NCI-H69 (cell line): ENCODE measurements at places on chromosomes 3 and 15.

DNA sequence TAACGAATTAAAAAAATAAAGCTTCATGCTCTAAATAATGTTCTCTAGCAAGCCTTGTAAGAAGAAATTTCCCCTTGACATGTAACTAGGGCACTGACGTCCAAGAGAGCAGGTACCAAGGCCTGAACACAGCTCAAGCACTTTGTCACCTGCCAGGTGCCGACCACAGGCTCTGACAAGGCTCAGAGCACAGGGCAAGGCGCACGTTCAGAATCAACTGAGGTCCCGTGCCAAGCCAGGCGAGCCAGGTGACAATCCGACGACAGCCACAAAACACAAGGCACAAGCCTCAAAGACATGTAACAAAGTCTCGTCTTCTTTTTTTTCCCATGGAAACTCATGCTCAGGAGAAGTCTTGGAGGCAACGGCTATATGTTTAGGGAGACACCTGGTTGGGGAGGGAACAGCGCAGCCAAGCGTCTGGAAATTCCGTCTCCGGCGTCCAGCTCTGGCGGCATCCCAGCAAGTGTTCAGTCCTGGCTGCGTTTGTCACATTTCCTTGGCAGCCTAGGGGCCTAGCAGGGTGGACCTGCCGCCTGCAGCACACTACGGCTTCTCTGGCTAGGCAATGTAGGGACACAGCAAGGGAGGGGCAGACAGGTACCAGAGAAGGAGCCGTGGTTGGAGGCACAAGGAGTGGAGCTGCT, 76.7 kb downstream of the ADAMTS17 start:
- DNase-seq = no peak

GRCh38 chr3:138227650-138228049, 40.5 kb downstream of the ARMC8 start:
- DNase-seq = no peak

DNA sequence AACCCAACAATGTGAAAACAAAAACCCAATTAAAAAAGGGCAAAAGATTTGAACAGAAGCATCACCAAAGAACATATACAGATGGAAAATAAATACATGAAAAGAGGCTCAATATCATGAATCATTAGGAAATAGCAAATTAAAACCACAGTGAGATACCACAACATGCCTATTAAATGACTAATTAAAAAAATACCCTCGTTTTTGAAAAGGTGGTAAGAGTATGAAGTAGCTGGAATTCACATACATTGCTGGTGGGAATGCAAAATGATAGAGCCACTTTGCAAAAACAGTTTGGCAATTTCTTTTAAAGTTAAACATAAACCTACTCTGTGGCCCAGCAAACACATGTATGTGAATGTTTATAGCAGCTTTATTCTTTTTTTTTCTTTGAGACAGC, 75.8 kb downstream of the B3GNT5 start:
- DNase-seq = no peak

DNA sequence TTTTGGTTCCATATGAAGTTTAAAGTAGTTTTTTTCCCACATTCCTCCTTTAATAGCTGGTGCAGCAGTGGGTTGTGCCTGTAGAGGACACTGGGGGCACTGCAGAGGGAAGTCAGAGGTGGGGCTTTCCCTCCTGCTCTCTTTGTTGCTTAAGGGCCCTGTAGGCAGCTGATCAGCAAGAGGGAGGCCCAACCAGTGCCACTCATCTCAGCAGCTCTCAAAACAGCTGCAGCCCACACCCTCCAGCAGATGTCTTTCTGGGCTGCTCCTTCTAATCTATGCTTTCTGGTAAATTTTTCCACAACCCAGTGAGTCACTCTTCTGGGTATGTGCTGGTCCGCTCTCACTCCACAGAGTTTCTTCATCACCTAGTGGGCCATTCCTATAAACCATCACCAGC, 263.8 kb downstream of the FEZF2 start:
- DNase-seq = no peak

DNA sequence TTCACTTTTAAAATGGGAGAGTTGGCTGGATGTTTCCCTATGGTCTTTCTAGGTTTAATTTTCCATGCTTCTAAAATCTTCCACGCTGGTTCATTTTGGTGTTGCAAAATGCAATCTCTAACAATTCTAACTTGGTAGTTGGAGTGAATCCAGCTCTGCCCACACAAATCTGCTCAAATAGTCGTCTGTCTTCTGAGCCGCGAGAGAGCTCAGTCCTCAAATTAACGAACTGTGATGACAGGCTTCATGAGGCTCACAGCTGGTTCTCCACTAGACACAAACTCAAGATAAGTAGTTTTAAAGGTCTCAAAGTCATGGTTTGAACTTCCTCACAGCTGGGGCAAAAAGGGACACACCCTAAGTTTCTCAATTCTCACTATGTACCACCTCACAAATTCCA, 178.6 kb upstream of the LYSMD4 start:
- DNase-seq = no peak

GRCh38 chr3:186621894-186622650, 9.2 kb downstream of the AHSG start:
- DNase-seq = no peak

- no peak for DNase-seq
Measured at GRCh38 chr15:59605994-59606393, 5.6 kb upstream of the GCNT3 start.

DNA sequence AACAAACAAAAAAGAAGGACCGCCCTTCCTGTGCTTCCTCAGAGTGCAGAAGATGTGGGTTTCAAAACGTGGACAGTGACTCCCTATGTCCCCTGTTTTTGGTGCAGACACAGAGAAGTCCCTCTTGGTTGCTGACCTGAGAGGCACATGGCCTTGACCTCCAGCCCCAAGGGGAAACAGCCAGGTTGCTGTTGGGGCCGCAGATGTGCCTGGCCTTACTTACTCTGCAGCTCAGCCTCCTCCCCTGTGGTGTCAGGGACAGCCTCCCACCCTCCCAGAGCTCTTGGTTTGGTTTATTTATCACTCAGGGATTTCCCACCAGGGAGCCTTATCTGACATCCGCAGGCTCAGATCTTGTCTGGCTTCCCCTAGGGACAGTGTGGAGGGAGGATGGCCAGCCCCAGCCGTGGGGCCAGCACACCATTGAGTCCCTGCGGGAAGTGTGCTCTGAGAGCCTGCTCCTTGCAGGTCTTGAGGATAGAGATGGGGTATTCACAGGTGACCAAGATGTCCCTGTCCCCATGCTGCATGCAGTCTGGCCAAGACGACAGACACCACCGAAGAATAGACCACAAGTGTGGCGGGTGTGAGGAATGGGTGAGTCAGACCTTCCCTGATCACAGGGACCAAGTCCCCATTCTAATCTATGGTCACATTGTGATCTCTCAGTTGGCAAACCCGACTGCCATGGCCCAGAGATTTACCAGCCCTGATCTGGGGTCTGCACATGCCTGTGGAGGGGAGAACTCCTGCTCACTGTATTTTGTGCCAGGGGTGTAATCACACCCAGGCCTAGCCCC, 134.3 kb upstream of the ABHD17C start:
- DNase-seq = no peak

GRCh38 chr3:18724456-18724855, 299.3 kb upstream of the SATB1 start:
- no peak for DNase-seq

- peak; percentile 48 for DNase-seq
Measured at GRCh38 chr3:159637883-159638542, 350.6 kb upstream of the IL12A start.

DNA sequence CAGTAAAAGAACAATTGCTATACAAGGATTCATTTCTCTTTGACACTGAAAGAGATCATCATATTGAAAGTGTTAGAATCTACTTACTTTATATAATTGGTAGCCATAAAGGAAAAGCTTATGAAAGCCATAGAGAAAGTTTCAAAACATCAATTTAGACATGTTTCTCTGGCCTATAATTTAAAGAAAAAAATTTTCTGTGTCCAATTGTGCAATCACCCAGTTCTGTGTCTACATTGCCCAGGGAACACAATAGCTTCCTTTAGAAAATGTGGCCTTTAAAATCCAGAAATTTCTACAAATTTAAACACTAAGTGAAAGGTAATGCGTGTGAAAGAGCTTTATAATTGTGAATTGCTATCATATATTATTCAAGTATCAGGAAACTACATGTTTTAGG, 259.2 kb downstream of the GBE1 start:
- no peak for DNase-seq
